ENCODE measurements at places on chromosomes 4 and X. TPM values are rescaled to one million over a fixed set of nuclear protein-coding genes. Genes with fewer than 3 reads are reported as not detected.

BRS3 gene
- not detected for total RNA-seq

GRCh38 chrX:11899091-11899490 lies 141.1 kb downstream of the MSL3 start:
- DNase-seq = no peak

GPR50 gene
- 0.26 TPM for total RNA-seq

PLXNA3 gene
- total RNA-seq = 17.3 TPM

EGFL6 gene
- 28.9 TPM for total RNA-seq

CEP135 gene
- 21.2 TPM for total RNA-seq

- DNase-seq = no peak
Observed at GRCh38 chrX:24316111-24316510, 2.2 kb upstream of the SUPT20HL2 start.

- DNase-seq = no peak
Observed at GRCh38 chrX:10569946-10570345, 50.4 kb downstream of the MID1 start.

- no peak for DNase-seq
Observed at GRCh38 chrX:45261005-45261404, 60.3 kb upstream of the DIPK2B start.

PDE5A gene
- 473 TPM for total RNA-seq

GRCh38 chr4:52550186-52550585 lies 108.9 kb downstream of the USP46 start:
- DNase-seq = no peak
